Colonic mucosa (tissue), 4 donors: ENCODE measurements at places on chromosomes 16 and 17. TPM values are rescaled to one million over a fixed set of nuclear protein-coding genes. Genes with fewer than 3 reads are reported as not detected.

DNA sequence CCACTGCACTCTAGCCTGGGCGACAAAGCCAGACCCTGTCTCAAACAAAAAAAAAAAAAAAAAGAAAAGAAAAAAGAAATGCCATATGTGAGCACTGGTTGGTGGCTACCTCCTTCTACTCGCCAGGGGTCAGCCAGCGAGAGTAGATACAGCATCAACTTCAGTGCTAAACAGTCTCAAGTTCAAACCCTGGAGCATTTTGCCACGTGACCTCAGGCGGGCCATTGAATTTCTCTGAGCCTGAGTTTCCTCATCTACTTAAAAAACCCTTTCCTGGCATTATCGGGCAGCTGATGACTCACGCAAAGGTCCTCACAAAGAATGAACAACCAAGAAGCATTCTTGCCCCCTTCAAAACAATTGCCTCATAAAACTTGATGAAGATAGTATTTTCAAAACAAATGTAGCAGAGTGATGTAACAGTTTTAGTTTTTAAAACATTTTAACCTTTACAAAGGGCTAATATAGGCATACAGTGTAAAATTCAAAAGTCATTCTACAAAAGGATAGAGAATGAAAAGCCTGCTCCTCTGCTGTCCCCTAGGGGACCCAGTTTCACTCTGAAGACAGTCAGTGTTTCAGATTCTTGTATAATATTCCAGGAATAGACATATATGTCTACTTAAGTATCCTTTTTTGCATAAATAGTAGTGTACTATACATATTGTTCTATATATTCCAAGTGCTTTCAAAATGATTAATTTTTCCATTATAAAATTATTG lies 28.4 kb downstream of the DNAH2 start:
- DNase-seq = no peak

DNA sequence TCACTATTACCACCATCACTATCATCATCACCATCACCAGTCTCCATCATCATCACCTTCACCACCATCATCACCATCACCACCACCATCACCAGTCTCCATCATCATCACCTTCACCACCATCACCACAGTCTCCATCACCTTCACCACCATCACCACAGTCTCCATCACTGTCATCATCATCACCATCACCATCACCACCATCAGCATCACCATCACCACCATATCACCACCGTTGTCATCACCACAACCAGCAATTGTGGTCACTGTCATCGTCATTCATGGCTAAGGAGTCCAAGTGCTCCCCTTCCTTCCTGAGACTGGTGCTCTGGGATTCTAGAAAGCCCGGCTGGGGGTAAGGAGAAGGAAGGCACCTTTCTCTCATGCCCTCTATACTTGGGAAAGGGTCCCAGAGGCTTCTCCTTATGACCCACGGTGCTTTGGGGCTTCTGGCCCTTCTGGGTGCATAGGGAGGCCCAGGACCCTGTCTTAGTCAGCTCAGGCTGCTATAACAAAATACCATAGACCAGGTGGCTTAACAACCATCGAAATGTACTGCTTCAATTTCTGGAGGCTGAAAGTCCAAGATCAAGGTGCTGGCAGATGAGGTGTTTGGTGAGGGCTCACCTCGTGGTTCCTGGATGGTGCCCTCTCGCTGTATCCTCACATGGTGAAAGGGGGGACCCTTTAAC lies 93.4 kb upstream of the GSE1 start:
- no peak for DNase-seq

DNA sequence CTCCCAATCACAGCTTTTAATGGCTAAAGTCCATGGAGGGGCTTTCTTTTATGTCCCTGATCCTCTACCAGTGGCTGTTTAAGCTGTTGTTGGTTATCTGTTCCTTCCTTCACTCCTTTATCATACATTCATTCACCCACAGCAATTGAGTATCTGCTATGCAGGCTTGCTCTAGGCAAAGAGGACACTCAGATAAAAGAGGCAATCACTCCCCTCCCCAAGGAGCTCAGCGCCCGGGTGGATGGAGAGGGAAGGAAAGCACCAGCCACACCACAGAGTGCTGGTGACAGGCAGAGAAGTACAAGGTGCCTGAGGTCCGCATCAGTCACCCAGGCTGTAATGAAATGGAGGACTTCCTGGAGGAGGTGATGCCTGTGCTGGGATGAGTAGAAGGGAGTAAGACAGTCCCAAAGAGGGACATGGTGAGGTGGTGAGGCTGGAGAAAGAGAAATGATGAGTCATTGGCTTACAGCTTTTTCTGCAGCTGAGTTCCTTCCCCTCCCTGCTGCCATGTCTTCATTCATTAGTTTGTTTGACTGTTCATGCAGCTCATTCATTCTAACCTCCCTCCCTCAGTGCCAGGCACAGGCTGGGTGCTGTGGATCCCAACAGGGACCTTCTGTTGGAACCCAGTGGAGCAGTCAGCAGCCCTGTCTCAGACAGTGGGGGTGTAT lies 12.8 kb upstream of the NGFR start:
- DNase-seq = no peak

DNA sequence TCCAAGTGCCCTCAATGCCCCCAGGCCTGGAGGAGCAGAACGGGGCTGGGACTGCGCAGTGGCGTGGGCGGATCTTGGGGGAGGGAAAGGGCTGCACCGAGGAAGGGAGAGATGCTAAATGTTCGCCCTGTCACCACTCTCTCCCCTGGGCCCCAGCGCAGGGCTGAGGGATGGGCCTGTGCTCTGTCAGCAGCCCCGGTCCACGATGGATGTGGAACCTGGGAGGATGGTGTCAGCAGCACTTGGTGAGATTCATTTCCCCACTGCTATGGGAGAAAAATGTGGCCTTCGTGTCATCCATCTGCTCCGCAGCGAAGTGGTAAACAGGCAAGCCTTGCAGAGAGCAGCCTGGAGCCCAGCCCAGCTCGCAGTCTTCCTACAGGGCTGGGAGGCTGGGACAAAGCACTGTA lies 72.0 kb downstream of the TMEM132E start:
- no peak for DNase-seq

GRCh38 chr16:585351-585750 lies 4.5 kb upstream of the RAB40C start:
- DNase-seq = no peak

- DNase-seq = no peak
Observed at GRCh38 chr17:61168506-61168905, 231.1 kb upstream of the TBX2 start.

DNA sequence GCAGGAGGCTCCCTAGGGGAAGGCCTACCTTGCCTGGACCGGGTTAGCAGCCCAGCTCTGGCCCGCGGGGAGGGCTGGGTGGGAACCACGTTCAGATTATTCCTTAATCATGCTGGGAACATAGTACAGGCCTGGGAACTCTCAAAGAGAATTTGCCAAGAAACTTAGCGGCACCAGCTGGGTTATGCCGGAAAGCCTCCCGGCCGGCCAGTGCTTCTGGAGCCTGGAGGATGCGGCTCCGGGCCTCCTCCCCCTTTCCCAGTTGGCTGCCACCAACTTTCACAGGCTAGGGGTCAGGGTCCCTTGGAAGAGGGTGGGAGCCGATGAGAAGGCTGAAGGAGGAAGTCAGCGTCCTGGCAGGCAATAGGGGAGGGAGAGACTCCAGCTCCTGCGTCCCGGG lies 10.8 kb downstream of the NGFR start:
- no peak for DNase-seq

- no peak for DNase-seq
Observed at GRCh38 chr17:31373150-31374093, 18.1 kb upstream of the RAB11FIP4 start.

DNA sequence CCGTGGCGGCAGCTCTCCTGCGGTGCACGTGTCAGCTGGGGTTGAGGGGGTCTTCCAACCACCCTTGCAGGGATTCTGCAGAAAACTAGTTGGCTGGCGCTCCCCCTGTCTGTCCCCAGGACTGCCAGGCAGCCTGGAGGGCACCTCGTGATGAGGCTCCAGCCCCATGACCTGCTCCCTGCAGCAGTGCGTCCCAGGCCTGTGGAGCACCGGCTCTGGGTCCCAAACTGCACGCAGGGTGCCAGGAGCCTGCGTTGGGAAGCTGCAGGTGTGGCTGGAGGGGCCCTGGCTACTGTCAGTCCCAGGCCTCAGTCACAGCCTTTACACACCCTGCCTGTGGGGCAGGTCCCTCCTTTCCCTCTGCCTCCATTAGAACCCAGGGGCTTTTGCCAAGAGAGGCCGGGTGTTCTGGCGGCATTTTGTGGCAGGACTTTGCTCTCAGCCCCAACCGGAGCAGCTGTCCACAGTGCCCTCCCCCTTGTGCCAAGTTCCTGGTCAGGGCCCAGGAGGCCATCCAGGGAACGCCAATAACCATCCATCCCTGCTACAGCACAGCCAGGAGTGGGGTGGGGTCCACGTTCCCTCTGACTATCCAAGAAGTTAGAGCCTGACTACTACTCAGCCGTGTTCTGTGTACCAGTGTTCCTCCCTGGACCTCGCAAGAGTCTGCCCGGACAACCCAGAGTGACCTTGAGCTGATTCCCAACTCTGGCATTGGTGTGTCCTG lies 9.2 kb downstream of the CHMP6 start:
- peak; percentile 86 for DNase-seq

Gene TNFRSF17
- 1.3 TPM for total RNA-seq

Gene ATAD5
- 10.1 TPM for total RNA-seq

Gene TVP23A
- total RNA-seq = not detected

Gene DNAH17
- total RNA-seq = 0.19 TPM

Gene SLC46A1
- 4.3 TPM for total RNA-seq
